Activated T-helper 1 cell treated with anti-CD3 and anti-CD28 coated beads, Interleukin-12 subunit alpha, Interleukin-12 subunit beta, Interleukin-2, Interleukin-4 antibody, amounts not matched to agents 30 ng/mL and 10 ng/mL and 1 ng/mL, durations not matched to agents 14 hours and 24 hours and 36 hours (primary cell): ENCODE measurements at places on chromosomes 7 and 10. TPM values are rescaled to one million over a fixed set of nuclear protein-coding genes. Genes with fewer than 3 reads are reported as not detected.

The HYAL4 gene
- not detected in 2 replicates for total RNA-seq

The TEX47 gene
- not detected in 2 replicates for total RNA-seq

The PLCE1 gene
- not detected in 2 replicates for total RNA-seq

The OR6B1 gene
- not detected in 2 replicates for total RNA-seq

The MSMB gene
- total RNA-seq = not detected in 2 replicates

The ANKRD61 gene
- total RNA-seq = 0.44 and 0.56 TPM in 2 replicates

The NODAL gene
- total RNA-seq = not detected in 2 replicates

The PAPOLB gene
- total RNA-seq = not detected in 2 replicates

The ECHDC3 gene
- total RNA-seq = 0.15 and 0.18 TPM in 2 replicates
